Activated CD8-positive, alpha-beta memory T cell treated with anti-CD3 and anti-CD28 coated beads for 24 hours (primary cell): ENCODE measurements at places on chromosomes 13 and 19.

GRCh38 chr19:42098781-42099180, 22.8 kb downstream of the ZNF574 start:
- DNase-seq: no peak

- no peak for DNase-seq
Measured at GRCh38 chr13:98480915-98481877, 95.7 kb downstream of the STK24 start.

DNA sequence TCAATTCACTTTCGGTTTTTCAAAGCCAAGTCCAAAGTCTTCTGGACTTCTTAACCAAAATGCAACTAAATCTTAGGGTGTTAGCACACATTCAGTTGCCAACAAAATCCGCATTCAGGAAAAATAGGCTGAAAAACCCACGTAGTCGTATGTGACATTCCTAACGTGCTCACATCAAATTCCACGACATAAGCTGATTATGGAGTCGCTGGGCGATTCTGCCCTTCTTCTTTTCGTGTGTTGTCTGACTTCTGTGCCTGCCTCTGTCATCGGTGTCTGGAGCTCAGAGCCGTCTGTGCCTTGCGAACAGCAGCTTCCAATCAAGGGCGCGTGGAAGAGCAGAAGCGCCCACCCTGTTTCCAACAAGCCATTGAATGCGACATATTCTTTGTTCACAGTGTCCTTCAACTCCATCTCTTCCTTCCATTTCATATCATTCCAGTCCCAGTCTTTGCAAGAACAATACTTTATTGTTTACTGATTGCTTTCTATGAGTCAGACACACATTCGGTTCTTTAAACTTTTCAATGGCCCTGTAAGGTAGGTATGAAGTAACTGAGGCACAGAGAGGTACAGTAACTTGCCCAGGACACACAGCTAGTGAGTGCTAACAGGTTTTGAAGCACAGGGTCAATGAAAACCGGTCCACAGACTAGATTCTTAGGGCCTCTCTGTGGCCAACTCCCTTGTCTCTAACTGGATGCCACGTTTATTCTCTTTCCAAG, 8.2 kb upstream of the ZNF507 start:
- DNase-seq: no peak

DNA sequence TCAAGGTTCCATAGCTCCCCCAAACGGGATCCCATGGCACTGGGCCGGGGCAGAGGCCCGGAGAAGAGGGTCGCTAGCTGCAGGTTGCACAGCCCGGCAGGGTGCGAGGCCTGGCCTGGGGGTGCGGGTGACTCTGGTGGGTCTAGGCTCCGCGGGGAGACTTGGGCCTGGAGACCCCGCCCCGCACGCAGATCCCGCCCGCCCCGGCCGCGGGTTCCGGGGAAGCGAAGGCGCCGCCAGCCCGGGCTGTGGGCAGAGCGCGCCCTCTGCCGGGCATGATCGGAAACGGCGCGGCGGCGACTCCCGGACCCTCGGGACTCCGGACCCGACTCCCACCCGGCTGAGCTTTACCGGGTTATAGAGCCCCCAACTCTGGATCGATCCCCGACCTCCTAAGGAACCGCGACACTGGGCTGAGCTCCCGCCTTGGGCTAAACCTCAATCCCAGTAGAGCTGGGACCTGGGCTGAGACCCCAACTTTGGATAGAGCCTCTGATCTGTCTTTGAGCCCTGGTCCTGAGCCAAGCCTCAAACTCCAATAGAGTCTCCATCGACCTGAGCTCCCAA, 3.1 kb upstream of the TNFAIP8L1 start:
- peak; percentile 93 for DNase-seq

GRCh38 chr19:51595190-51596175, 24.4 kb downstream of the ZNF175 start:
- DNase-seq: no peak

- DNase-seq: no peak
Measured at GRCh38 chr19:29302002-29302928, 89.3 kb upstream of the UQCRFS1 start.

- no peak for DNase-seq
Measured at GRCh38 chr19:54230031-54230430, 7.2 kb upstream of the LILRB3 start.

DNA sequence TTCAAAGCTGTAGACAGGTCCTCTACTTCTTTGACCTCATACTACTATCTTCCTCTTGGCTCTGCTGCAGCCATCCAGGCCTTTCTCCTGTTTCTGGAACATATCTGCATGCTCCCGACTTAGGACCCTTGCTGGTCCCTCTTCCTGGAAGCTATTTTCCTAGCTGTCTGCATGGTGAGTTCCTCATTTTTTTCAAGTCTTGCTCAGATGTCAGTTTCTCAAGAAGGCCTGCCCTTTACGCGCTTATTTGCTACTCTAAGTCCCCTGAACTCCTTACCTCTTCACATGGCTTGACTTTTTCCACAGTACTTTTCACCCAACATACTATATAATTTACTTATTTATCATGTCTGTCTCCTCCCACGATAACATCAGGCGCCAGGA, 31.4 kb downstream of the DNAJC3 start:
- DNase-seq: no peak

- no peak for DNase-seq
Measured at GRCh38 chr13:44088991-44089413, 209.3 kb downstream of the LACC1 start.

GRCh38 chr19:55930996-55931515, 1.1 kb downstream of the NLRP13 start:
- DNase-seq: no peak

GRCh38 chr13:32669030-32669646, 82.9 kb downstream of the PDS5B start:
- DNase-seq: no peak

GRCh38 chr13:24052547-24053518, 107.7 kb upstream of the SPATA13 start:
- no peak for DNase-seq

DNA sequence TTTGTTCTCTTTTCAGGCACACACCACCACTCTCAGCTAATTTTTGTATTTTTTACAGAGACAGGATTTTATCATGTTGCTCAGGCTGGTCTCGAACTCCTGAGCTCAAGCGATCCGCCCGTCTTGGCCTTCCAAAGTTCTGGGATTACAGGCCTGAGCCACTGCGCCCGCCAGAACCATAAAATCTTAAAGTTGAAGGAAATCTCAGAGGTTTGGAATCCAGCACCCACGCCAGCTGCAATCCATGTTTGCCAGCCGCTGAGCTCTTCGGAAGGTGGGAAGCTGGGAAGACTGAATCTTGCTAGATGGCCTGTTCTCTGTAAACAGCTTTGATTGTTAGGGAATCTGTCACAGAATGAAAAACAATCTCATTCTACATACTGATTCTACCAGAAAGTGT, 38.5 kb downstream of the SPATA13 start:
- no peak for DNase-seq
